ENCODE measurements at places on chromosomes 1 and 21.

- DNase-seq = no peak
Measured at GRCh38 chr1:16421201-16421600, 16.0 kb downstream of the SPATA21 start.

GRCh38 chr1:240149484-240150094 lies 57.9 kb downstream of the FMN2 start:
- DNase-seq = no peak

- DNase-seq = no peak
Measured at GRCh38 chr1:240308096-240308495, 216.4 kb downstream of the FMN2 start.

DNA sequence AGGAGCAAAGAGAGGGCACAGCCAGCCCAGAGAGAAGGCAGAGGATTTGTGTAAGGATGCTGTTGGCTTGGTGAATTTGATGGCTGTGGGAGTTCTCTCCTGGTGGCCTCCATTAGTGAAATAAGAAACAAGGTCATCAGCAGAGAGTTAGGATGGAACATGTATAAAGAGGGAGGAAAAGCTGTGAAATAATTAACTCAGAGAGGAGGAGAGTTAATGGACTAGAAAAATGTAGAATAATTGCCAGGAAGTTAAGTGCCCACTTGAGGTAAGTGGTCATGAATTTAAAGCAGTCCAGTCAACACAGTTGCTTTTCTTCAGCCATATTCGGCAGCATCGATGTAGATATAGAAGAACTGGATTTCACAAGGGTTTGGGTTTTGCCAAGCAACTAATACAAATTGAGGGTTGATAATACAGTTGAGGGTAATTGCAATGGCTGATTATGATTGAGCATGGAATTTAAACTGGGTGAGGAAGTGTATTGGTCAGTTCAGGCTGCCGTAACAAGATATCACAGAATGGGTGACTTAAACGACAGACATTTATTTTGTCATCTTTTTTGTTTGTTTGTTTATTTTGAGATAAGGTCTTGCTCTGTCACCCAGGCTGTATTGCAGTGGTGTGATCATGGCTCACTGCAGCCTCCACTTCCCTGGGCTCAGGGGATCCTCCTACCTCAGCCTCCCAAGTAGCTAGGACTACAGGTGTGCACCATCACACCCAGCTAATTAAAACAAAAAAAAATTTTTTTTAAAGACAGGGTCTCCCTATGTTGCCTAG lies 31.7 kb upstream of the KLF17 start:
- no peak for DNase-seq

- DNase-seq = no peak
Measured at GRCh38 chr1:16041200-16041599, 2.4 kb upstream of the CLCNKB start.

GRCh38 chr1:151945725-151946722 lies 36.7 kb upstream of the THEM4 start:
- peak; percentile 76 for DNase-seq

GRCh38 chr21:18545908-18546307 lies 142.3 kb upstream of the TMPRSS15 start:
- no peak for DNase-seq

DNA sequence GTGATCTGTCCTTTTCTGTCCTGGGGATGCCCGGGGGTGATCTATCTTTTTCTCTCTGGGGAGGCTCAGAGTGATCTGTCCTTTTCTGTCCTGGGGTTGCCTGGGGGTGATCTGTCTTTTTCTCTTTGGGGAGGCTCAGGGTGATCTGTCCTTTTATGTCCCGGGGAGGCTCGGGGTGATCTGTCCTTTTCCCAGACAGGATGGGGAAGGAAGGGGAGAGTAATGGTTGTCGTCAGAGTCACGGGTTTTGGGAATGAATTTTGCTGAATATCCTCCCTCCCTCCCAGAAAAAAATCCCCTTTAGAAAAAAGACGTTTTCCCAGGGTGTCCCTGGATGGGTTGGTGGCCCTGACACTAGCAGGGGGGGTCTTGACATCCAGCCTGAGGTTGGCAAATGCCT lies 91.5 kb downstream of the ARHGEF10L start:
- DNase-seq = no peak

DNA sequence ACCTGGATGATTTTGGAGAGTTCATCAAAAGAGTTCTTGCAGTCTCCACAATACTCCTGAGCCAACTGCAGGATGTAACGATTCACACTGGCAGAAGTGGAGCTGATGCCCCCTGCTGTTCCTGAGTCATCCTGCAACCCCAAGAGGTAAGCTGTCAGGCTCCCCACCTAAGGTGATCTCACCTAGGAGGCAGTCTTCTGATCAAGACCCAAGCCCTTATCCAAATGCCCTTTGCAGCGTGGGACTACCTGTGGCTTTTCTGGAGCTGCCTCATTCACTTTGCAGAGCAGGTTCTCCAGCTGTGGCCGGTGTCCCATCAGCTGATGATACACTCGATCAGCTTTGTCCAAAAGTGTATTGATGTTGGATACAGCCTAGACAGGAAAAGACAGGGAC lies 96.4 kb downstream of the UBR4 start:
- no peak for DNase-seq

DNA sequence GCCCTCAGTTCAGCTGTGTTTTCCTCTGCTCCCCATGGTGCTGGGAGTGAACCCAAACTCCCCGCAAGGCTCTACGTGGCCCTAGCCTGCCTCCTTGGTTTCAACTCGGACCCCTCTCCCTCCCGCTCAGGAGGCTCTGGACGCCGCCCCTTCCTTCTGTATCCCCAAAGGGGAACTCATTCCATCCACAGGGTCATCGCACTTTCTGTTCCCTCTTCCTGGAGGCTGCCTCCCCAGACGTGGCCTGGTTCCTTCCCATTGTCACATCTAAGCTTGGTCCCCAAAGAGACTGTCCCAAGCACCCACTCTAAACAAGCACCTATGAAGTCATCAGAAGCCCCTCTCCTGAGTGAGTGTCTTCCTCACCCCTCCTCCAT lies 10.9 kb downstream of the KCNAB2 start:
- DNase-seq = no peak

DNA sequence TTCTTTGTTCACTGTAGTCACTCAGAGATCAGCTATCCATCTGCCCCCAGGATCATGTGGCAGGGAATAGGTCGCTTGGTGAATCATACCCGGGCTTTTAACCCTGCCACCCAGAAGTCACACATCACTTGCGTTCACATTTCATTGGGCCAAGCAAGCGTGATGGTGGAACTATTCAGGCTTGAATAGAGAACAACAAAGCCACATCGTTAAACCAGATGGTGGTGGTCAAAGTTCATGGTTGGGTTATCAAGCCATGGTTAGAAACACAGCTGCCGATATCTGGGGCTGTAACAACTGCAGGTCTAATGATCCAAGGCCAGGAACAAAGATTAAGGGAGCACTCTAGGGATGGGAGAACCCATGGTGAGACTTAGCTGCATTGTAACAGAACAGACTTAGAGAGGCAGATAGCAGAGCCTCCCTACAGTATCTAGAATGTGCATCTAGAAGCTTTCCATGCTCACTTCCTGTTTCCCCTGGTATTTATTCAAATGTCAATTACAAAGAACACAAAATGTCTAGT lies 40.0 kb upstream of the PTPRC start:
- DNase-seq = no peak

DNA sequence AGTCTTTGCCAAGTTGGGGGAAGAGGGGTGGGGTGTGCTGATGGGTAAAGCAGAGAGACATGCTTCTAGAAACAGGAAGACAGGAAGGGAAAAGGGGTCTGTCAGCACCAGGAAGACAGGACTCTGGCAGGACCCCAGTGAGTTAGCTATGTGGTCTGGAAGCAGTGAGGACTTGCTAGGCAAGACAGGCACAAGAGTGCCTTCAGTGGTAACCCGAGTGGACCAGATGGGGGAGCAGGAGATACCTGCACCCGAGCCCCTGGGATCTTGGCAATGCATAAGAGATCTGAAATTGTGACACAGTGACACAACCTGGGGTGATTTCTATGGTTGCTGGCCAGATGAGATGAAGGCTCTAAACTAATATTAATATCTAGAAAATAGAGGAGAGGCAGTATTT lies 7.0 kb downstream of the TLR5 start:
- DNase-seq = no peak

GRCh38 chr1:54989968-54990810 lies 8.5 kb upstream of the BSND start:
- no peak for DNase-seq

DNA sequence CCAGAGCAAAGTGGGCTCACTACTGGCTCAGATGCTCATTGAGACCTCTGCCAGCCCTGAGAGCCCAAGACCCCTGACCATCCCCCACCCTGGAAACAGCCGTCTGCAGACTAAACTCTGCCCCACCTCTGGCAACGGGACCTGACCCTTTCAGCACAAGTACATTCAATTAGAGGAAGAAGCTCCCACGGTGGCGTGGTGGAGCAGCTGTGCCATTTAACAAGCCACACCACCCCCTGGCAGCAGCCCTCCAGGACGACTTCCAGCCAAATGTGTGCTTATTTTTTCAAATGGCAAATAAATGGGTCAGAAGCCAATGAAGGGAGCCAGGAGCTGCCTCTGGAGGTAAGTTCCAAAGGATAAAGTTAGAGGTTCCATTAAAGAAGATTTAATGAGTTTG lies 226.7 kb downstream of the NPHP4 start:
- no peak for DNase-seq

DNA sequence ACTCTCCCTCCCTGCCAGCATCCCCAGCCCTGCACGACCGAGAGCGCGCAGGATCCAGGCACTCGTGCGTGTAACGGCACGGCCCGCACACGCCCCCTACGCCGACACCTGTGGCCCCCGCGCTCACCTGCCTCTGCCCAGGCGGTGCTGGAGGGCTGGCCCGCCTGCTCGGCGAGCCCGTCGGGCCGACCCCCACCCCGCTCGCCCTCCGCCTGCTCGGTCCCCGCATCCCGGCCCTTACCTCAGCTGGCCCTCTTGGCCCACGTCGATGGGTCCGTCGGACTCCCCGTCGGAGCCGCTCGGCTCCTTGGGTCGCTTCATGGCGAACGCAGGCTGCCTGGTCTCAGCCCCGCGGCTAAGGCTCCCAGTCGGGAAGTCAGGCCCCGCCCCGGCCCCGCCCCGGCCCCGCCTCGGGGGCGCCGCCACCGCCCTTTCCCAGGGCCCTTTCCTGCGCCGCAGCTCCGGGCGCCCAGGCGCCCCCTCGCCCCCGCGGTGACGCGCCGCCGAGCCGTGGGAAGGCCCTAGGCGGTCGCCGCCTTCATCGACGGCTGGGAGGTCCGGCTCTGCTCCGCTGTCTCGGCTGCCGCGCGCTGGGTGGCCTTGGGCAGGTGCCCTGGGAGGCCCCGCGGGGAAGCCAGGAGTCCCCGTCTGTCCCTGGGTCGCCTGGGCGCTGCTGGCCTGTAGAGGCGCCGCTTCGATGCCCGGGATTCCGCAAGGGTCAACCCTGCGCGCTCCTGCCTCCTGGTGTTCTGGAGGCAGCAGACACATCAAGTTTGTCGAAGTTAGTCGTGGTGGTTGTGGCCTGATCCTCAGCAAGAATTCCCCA lies at the start of gene HEYL:
HEYL (minus strand) TSS at position 339 of the 826 bp plus-strand sequence; CDS start at position 321, 18 bp downstream.
- no peak for DNase-seq

GRCh38 chr1:51445351-51446090 lies 73.5 kb downstream of the EPS15 start:
- DNase-seq = no peak

- DNase-seq = no peak
Measured at GRCh38 chr21:34131586-34131985, 58.2 kb downstream of the MRPS6 start.

DNA sequence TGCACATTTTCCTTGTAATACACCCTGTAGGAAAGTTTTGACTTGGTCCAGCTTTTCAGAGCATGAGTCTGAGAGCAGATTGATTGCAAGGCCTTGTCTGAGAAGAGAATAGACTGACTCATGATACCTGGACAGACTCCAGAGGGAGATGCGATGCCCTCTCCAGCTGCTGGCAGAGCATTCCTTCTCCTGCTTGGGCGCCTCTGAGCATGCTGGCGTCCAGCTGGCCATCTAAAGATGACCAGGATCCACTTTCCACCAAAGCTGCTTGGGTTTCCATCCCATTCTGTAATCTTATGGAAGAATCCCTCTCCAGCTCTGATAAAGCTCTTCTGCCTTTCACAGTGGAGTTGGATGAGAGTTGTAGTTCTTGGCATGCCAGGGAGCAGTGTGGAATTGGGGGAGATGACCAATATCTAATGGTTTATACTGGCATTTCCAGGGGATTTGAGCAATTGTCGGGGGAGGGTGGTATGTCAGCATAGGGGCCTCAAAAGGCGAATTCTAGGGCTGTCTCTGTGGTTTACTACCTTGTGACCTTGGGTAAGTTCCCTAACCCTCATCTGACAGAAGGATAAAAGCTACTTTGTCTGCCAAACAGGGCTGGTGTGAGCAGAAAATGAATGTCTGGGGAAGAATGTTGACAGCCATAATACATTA lies 19.5 kb downstream of the SZRD1 start:
- DNase-seq = no peak

GRCh38 chr21:45388011-45388521 lies 16.9 kb upstream of the COL18A1 start:
- no peak for DNase-seq

DNA sequence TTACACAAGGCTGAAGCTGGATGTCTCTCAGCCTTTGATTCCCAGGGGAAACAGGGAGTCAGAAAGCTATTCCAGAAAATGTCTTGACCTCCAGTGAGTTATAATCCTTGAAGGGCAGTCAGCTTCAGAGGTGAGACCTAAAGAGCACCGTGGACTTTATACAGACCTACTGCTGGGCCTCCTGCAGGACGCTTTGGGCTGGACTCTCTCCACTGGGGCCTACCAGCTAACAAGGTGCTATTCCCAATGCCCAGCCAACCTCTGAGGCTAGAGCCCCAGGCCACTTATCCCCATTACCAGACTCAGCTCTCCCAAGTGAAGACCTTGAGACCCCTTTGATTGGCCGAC lies 6.6 kb downstream of the SETD4 start:
- DNase-seq = no peak

GRCh38 chr1:172951730-172952365 lies 98.9 kb downstream of the TNFSF18 start:
- DNase-seq = no peak

DNA sequence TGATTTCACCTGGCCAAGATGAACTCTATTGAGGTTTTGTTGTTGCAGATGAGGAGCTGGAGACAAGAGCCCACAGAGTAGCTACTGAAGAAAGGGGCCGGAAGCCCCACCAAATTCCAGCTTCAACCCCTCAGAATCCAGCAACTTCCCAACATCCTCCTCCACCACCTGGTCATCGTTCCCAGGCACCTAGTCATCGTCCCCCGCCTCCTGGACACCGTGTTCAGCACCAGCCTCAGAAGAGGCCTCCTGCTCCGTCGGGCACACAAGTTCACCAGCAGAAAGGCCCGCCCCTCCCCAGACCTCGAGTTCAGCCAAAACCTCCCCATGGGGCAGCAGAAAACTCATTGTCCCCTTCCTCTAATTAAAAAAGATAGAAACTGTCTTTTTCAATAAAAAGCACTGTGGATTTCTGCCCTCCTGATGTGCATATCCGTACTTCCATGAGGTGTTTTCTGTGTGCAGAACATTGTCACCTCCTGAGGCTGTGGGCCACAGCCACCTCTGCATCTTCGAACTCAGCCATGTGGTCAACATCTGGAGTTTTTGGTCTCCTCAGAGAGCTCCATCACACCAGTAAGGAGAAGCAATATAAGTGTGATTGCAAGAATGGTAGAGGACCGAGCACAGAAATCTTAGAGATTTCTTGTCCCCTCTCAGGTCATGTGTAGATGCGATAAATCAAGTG lies 14.3 kb downstream of the CD2 start:
- no peak for DNase-seq
